ENCODE measurements at places on chromosomes 5 and 9.

DNA sequence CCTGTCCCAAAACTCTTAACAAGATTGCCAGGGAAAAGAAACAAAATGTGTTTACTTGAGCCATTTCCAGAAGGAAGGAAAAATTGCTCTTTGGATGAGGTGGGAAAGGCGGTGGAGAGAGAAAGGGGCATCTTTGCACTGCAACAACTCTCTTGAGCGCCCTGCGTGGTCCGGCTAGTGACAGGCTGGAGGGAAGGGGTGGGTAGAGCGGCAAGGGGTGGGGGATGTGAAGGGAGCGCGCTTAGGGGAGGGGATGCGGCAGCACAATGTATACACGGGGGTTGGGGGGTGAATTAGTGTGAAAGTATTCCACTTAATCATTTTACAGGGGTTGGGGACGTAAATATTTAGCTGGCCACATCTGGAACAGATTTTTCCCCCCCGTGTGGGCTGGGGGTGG lies 1.3 kb downstream of the FGF10 start:
- DNase-seq: peak; percentile 51

DNA sequence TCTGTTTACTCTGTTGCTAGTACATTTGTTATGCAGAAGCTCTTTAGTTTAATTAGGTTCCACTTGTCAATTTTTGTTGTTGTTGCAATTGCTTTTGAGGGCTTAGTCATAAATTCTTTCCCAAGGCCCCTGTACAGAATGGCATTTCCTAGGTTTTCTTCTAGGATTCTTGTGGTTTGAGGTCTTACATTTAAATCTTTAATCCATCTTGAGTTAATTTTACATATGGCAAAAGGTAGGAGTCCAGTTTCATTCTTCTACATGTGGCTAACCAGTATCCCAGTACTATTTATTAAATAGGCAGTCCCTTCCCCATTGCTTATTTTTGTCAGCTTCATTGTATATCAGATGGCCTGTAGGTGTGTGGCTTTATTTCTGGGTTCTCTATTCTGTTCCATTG lies 792.4 kb downstream of the PTPRD start:
- DNase-seq: no peak

GRCh38 chr9:1959371-1959770 lies 55.8 kb upstream of the SMARCA2 start:
- DNase-seq: peak; percentile 17

DNA sequence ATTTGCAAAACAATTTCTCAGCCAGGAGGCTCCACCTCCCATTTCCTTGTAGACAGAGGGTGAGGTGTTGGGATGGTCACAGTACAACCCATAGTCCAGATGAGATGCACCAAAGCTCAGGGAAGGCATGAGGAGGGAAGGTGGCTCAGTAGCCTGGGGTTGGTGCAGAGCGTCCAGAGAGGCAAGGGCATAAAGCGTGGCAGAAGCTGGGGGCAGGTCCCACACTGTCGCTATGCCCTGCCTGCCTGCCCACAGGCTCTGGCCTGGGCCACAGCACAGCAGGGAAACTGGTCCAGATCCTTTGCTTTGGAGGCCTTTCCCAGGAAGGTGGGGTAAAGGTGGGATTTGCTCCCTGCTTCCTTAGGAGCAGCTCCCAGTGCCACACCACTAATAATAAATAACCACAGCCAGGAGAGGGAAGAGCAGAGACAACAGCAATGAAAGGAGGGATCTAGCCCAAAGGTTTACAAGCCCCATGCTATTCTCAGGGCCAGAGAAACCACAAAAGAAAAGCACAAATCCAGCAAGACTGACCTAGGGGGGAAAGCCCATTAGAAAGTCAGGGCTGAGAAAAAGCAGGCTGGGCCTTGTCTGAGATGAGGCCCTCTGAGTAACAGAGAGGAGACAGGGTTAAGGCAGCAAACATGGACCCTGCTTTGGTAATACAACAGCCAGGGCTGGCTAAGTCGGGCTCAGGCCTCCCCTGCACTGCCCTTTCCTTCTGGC lies 27.2 kb downstream of the PCDHGC5 start:
- no peak for DNase-seq

- no peak for DNase-seq
Measured at GRCh38 chr9:81381694-81382093, 307.7 kb downstream of the TLE1 start.

DNA sequence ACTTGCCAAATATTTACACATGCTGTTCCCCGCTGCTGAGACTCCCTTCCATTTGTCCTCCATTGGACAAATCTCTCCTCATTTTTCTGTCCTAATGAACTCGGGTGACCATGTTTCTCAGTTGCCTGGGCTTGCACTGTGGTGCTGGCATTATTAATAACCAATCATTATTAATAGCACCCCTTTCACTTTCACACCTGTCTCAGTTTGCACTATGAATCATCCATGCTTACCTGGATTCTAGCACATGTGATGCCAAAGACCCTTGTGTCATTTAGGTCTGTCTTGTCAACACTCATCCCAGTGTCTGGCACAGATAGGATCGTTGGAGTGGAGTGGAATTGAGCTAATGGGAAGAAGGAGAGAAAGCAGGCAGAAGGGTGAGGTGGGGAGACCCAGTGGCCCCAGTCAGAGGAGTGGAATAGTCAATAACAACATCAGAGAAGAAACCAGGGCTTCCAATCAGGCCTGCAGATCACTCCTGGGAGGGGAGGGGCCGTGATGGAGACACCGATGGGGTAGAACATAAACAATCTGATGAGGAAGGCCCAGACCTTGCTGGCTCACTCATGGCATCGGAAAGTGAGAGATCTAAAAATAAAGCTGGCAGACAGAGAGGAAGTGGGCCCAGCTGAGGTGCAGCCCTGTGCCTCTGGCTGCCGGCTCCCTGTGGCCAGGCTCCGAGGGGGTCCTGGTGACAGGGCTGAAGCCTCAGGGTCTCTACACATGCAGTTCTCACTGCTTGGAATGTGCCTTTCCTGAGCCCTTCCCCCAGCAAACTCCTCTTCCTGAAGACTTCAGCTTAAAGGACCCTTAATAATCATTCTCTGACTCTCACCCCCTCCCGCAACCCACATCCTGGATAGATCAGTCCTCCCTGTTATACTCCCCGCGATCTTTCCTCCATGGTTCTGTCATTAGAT lies 33.5 kb upstream of the CRB2 start:
- DNase-seq: no peak

- DNase-seq: no peak
Measured at GRCh38 chr9:131496844-131497405, 5.8 kb upstream of the POMT1 start.

DNA sequence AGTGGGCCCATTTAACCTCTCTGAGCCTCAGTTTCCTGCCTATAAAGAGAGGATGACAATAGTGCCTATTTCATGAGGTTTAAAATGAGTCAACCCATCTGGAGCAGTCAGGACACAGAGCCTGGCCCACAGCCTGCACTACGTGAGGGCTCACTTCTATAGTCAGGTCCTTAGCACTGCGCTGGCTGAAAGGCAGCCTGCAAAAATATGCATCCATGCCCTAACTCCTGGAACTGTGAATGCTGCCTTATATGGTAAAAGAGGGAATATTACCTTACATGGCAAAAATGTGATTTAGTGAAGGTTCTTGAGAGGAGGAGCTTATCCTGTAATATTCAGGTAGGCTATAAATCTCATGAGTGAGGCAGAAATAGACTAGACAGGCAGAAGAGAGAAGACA lies 98.5 kb downstream of the GABBR2 start:
- DNase-seq: no peak

GRCh38 chr5:163453705-163454104 lies 6.2 kb downstream of the NUDCD2 start:
- DNase-seq: no peak

GRCh38 chr5:6792911-6793471 lies 79.8 kb downstream of the TENT4A start:
- no peak for DNase-seq

DNA sequence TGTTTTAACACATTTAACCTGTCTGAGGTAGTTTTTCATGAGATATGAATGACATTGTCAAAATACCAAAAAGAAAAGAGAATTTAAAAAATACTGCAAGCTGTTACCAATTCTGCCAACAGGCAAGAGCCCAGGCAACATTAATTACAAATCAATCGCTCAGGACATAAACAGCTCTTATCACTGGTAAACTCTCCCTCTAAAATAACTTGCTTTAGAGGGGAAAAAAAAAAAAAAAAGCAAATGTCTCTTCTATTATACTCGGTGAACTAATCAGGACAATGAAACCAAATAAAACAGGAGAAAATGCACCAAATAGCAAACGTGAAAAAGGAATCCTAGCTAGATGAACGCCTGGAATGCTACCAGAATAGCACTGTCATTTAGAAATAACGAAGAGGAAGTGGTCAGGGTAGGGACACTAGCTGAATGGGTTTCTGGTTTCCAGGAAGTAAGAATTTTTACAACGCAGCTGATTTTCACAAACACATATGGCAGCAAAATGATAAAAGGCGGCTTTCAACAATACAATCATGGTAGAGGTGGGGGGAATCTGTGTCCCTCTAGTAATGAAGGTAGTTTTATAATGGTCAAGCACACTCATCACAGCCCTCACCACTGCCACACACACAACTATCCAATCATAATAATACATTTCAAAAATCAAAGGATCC lies 94.9 kb downstream of the DENND1A start:
- DNase-seq: peak; percentile 26

DNA sequence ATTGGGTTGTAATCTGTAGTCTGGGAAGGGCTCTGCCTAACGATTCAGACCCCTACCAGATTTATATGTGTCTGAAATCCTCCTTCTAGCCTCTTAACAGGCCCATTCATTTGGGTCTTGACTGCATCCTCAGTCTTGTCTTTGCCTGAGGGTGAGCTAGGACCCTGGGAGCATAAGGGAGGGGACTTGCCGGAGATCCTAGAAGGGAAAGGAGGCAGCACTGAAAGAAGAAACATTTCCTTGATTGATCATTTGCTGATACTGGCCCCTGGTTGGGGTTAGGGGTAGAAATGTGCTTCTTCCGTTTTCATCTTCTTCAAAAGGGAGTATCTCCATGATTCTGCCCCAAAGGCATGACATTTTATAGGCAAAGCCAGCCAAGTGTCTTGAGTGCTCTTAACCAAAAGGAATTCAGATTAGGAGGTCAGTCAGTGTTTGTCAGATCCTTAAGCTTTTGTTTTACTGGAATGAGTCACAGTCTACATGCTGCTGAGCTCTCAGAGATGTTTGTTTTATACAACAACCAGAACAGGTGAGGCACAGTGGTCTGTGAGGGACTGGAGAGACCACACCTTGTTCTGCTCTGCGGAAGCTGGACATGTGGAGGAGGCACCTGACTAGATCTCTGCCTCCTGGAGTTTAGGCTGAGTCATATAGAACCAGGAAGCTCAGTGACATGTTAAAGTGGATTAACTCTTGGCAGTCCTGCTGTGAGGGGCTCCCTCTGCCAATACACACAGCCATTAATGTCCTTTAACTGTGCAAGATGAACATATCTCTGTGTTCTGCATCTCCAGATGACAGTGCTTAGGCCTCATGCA lies 37.7 kb downstream of the PCDHAC2 start:
- DNase-seq: peak; percentile 47

DNA sequence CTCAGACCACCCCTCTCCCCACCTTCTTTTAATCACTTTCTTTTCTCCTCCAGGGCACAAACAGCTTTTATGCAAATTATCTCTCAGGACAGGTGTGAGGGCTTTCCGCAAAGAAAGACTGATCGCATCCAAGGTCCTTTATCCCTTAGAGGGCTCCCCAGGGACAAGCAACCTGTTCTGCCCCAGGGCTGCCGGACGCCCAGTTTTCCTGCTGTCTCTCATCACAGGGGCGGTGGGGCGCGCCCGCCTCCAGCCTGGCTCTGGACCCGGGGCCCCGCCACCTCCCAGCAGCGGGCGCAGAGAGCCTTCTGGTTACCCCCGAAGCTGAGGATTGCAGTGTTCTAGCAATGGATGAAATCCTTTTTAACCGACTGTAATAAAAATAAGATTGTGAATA lies 266.1 kb downstream of the CWC27 start:
- DNase-seq: peak; percentile 23

DNA sequence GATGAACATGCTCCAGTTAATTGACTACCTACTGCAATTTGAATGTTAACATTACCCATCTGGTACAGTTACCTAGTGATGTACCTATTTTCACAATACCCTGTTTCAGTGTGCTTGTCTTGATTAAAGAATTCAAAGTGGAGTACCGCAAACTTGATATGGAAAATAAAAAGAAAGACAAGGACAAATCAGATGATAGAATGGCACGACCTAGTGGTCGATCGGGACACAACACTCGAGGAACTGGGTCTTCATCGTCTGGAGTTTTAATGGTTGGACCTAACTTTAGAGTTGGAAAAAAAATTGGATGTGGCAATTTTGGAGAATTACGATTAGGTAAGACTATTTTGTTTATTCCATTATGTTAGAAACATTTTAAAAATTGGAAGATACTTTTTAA lies 33.5 kb downstream of the CSNK1G3 start:
- DNase-seq: peak; percentile 16

- DNase-seq: no peak
Measured at GRCh38 chr9:84761137-84761808, 91.7 kb downstream of the NTRK2 start.

DNA sequence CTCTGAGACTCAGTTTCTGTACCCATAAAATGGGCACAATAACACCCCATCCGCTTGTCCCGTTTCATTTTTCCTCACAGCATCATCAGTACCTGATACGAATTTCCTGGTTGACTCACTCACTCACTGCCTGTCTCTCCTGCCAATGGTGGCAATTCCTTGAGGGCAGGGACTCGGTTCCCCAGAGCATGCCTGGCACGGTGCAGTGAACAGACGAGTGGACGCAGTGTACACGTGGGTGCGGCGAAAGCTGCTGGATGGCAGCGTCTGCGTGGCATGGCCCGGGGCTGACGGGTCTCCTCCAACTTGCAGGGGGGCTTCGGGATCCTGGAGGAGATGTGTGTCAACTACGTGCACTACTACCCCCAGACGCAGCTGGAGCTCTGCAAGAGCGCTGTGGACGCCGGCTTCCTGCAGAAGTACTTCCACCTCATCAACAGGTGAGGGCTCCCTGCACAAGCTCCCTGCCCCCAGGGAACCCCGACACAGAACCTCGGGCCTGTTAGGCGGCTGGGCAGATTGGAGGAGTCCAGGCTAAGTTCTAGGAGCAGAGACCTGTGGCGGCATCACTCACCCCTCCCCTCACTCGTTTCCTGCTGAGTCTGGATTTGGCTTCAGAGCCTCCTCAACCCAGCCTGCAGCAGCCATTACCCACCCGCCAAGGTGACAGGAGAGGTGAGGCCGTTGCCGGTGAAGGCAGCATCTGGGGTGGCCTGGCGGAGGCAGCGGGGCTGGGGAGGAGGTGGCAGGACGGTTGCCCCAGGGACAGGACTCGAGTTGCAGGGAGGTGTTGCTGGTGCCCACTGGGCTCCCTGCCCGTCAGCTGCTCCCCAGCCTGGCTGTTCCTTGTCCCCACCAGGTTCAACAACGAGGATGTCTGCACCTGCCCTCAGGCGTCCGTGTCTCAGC lies 20.3 kb downstream of the DBH start:
- DNase-seq: no peak

GRCh38 chr5:156322666-156323065 lies 4.3 kb upstream of the SGCD start:
- no peak for DNase-seq
